ENCODE measurements at places on chromosomes 1 and 21.

- DNase-seq = no peak
Observed at GRCh38 chr1:14142397-14143100, 442.6 kb downstream of the PRDM2 start.

- DNase-seq = peak; percentile 68
Observed at GRCh38 chr1:205284420-205285144, 37.0 kb downstream of the NUAK2 start.

DNA sequence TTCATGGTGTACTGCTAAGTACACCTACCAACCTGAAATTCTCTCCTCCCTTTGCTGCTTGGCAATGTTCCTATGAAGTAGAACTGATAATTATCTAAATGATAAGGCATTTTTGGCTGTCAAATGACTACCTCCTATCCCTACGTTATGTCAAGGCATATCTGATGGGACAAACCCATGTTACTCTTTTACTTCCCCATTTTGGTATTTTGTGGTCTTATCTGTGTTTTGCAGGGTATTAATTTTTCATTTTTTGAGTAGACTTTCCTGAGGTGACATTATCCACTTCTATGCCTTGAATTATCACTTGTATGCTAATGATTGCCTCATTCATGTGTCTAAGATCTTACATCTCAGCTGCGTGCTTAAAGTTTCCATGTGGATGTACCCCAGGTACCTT is 499.6 kb upstream of the B3GALT2 start:
- DNase-seq = no peak

DNA sequence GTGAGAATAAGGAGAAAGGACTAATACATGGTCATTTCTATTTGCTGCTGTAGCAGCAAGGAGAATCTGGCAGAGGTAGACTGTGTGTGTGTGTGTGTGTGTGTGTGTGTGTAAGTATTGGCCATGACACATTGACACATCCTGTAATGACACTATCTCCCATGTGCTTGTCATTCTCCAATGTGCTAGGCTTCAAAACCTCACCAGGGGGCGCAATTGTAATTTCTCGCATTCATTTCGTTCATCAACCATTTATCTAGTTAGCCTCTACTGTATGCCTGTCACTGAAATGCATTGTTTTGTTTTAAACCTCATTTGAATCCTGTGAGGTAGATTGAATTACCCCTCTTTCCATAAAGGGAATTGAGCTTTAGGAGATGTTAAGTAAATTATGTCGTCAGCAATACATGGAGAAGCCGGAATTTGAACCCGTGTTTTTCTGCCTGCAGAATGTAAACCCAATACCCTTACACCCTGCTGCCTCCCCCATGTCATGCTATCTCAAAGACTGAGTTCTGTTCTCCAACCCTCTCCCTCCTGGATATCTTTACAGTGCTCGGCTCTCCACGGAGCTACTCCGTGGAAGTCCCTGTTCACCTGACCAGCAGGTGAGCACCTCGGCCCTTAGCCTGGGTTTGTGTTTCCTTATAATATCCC is 100.8 kb downstream of the UCK2 start:
- DNase-seq = peak; percentile 26

DNA sequence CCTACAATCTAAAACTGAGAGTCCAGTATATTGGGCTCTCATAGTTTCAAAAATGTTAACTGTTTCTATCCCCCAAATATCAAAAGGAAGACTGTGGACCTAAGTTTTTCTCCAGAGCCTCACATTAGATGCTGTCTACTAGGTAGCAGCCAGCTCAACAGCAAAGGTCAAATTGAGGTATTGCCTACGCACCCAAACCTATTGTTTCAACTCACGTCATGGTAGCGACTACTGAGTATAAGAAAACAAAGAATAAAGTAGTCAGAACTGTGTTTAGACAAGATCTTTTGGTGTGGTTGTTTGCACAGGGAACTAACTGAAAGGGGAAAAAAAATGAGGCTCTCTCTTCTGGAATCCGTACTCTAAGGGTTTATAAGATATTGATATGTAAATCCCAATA is 173.2 kb downstream of the LBR start:
- no peak for DNase-seq

GRCh38 chr1:91635763-91636162 is 135.1 kb downstream of the CDC7 start:
- no peak for DNase-seq

- DNase-seq = no peak
Observed at GRCh38 chr21:43697758-43698643, 20.9 kb upstream of the PDXK start.

GRCh38 chr1:182588500-182589396 is at the start of gene RNASEL:
Gene RNASEL (minus strand): TSS chr1:182589256. CDS start chr1:182586806, 2,450 bp downstream.
- no peak for DNase-seq

DNA sequence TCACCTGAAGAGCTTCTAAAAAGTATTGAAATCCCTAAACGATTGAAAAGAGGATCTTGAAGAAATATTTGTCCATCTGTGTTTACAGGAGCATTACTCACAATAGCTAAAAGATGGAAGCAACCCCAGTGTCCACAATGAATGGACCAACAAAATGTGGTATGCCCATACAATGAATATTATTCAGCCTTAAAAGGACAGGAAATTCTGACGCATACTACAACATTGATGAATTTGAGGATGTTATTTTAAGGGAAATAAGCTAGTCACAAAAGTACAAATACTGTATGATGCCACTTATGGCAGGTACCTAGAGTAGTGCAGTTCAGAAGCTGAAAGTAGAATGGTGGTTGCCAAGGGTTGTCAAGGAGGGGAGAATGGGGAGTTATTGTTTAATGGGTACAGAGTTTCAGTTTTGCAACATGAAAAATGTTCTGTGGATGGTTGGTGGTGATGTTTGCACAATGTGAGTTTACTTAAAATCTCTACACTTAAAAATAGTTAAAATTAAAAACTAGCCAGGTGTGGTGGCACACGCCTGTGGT is 37.1 kb upstream of the GADD45A start:
- no peak for DNase-seq

- no peak for DNase-seq
Observed at GRCh38 chr1:3246251-3246650, 177.2 kb downstream of the PRDM16 start.

DNA sequence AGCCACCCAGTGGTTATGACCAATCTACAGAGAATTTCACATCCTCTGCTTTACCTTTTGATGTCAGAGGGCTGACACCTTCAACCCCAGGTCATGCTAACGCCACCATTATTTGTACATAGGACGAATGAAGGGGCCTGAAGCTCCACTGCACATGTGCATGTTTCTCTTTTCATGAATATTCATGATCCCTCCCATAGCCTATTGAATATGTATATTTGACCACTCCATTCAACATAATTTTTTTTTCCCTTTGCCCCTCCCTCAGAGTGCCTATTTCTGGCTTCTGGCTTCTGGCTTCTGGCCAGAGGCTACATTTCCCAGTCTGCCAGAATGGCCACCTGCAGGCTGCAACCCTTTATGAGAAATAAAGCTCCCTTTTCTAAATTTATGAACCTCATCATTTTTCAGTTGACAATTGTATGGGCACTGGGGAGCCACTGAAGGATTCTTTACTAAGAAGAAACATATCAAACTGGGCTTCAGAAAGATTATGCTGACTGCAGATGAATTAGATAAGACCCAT is 406.7 kb downstream of the SIPA1L2 start:
- no peak for DNase-seq

- peak; percentile 9 for DNase-seq
Observed at GRCh38 chr1:109547463-109548320, 723 bp upstream of the GNAI3 start.

DNA sequence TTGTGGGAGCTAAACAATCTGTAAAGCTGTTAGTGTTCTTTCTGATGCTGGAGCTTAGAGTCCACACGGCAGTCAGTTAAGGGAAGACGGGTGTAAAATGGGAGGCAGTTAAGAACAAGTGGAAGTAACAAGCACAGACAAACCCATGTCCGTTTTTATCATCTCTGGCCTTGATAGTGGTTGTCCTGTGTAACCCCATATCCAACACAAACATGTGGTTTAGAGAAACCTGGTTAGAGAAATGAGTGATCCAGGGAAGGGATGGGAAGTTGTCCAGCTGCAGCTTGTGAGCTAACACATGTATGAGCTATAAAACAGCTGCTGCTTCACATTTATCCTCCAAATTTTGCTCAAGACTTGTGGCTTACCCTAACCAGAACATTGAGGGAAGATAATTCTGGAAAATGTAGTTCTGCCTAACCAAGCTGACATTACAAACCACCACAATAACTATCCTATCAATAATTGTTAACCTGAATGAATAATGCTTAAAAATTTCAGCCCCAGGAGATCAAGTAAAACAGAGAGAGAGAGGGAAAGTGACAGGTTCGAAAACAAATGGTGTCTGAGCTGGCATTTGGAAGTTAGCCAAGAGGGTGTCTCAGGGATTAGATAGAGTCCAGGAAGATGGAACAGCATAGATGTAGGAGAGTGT is 10.6 kb upstream of the C1orf162 start:
- no peak for DNase-seq

DNA sequence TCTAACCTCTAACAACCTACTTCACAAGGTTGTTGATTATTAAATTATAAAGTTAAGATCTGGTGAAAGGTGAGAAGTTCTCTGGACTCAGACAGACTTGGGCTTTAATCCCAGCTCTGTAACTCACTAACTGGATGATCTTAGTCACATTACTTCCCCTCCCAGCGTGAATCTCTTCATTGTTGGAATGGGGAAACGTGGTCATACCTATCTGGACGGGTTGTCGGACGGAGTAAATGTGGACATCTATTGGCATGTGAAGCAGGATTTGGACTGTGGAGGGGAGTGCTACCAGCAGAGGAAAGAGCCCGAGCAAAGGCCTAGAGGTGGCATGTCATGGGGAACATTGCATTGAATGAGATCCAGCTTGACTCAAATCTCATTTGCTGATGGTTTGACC is 45.1 kb upstream of the RPL11 start:
- DNase-seq = no peak

GRCh38 chr1:219686171-219686570 is 73.3 kb upstream of the ZC3H11B start:
- DNase-seq = no peak

All from stimulated activated CD4-positive, alpha-beta T cell treated with anti-CD3 and anti-CD28 coated beads, Interleukin-4, amount 100 ng/mL, for 48 hours (primary cell).